ENCODE measurements at places on chromosomes 5 and 9. TPM values are rescaled to one million over a fixed set of nuclear protein-coding genes. Genes with fewer than 3 reads are reported as not detected.

The MYMK gene
- not detected for total RNA-seq

- H3K4me3 ChIP-seq = no peak overlapping the region
- H3K4me1 ChIP-seq = no peaks in the 10 kb centered on the region
- H3K27me3 ChIP-seq = no peaks in the 10 kb centered on the region
- no peak for DNase-seq
- peaks cover 2% of the 10 kb centered on the region for H3K36me3 ChIP-seq
Observed at GRCh38 chr5:137710086-137710485, 25.8 kb downstream of the KLHL3 start.

GRCh38 chr5:64147849-64148441 lies 17.7 kb upstream of the RNF180 start:
- no peaks in the 10 kb centered on the region for H3K27me3 ChIP-seq
- H3K4me1 ChIP-seq = peaks cover 7% of the 10 kb centered on the region
- no peaks in the 10 kb centered on the region for H3K36me3 ChIP-seq
- no peak overlapping the region for H3K4me3 ChIP-seq
- peak; percentile 44 for DNase-seq

DNA sequence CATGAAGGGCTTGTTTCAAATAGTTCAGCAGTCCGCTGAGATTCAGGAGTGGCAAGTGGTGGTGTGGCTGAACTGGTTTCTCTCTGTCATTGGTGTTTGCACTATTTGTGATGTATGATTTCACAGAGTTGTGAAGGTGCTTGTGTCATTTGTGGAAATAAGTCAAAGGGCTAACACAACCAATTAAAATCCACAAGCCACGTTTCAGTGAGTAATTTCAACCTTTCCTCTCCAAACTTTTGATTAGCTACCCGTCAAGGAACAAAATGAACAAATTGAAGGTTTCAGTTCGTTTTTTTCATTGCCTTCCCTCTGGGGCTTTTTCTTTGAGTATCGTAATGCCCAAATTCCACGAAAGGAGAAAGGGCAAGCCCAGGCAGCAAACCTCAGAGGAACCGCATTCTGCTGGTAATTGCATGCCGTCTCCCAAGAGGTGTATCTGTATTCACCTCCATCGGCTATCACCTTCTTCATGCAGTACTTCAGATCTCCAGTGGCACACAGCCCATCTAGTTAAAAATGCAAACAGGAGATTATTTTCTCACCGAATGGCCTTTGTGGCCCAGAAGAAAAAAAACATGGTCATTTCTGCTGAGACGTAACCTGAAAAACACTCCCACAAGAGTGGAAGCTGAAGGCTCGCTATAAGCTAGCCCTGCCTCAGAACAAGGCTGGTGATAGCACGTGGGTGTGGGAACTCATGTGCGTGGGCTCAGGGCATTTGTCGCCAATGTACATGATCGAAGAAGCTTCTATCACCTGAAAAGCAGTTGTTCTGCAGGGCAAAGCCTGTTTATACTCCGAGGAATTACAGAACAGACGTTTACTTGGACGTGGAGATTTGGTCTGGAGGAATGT lies 197.1 kb downstream of the NR3C1 start:
- H3K4me1 ChIP-seq = no peaks in the 10 kb centered on the region
- H3K27me3 ChIP-seq = no peaks in the 10 kb centered on the region
- DNase-seq = no peak
- no peaks in the 10 kb centered on the region for H3K36me3 ChIP-seq

The PRELID2 gene
- total RNA-seq = 5.1 TPM

DNA sequence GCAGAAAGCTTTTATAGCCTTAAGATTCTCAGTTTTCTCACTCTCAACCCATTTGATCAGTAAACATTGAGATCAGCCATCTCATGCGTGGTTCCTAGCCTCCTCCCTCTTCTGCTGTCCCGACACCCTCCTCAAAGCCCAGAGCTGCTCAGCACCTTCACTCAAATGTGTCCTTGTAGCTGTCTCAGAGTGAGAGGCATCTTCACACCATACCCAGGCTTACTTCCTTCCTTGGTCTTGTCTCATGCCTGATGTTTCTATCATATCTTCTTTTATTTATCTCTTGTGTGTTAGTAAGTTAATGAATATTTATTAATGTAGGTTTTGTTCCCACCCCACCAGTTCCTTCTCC lies 72.4 kb upstream of the SNX2 start:
- H3K4me1 ChIP-seq = no peaks in the 10 kb centered on the region
- DNase-seq = no peak
- H3K4me3 ChIP-seq = no peak overlapping the region
- H3K36me3 ChIP-seq = no peaks in the 10 kb centered on the region
- no peaks in the 10 kb centered on the region for H3K27me3 ChIP-seq

The PCDHGA4 gene
- total RNA-seq = 0.92 TPM

DNA sequence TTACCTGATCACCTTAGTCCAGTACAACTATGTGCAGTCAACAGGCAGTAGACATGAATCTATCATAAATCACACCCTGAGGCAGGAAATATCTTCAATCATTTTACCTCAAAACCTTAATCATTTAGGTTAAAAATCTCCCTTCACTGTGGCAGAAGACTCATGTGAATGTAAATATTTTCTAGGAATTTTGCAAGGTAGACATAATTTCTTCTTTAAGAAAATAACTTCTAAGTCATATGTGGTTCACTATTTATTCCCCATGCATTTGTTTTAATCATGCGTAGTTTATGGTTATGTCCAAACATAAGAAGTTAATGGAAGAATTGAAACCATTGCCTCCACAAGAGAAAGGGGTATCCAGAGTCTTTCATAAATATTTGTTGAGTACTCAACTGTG lies 97.0 kb downstream of the HMHB1 start:
- H3K4me3 ChIP-seq = no peak overlapping the region
- no peaks in the 10 kb centered on the region for H3K27me3 ChIP-seq
- no peaks in the 10 kb centered on the region for H3K4me1 ChIP-seq

DNA sequence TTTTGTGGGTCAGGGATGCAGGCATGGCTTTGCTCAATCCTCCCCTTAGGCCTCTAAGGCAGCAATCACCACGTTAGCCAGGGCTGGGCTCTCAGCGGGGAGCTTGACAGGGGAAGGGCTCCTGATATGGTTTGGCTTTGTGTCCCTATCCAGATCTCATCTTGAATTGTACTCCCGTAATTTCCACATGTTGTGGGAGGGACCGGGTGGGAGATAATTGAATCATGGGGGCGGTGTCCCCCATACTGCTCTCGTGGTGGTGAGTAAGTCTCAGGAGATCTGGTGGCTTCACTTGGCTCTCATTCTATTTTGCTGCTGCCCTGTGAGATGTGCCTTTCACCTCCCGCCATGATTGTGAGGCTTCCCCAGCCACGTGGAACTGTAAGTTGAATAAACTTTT lies 11.5 kb upstream of the IRX4 start:
- H3K4me1 ChIP-seq = no peaks in the 10 kb centered on the region
- H3K36me3 ChIP-seq = no peaks in the 10 kb centered on the region
- DNase-seq = no peak
- H3K27ac ChIP-seq = no peak overlapping the region

DNA sequence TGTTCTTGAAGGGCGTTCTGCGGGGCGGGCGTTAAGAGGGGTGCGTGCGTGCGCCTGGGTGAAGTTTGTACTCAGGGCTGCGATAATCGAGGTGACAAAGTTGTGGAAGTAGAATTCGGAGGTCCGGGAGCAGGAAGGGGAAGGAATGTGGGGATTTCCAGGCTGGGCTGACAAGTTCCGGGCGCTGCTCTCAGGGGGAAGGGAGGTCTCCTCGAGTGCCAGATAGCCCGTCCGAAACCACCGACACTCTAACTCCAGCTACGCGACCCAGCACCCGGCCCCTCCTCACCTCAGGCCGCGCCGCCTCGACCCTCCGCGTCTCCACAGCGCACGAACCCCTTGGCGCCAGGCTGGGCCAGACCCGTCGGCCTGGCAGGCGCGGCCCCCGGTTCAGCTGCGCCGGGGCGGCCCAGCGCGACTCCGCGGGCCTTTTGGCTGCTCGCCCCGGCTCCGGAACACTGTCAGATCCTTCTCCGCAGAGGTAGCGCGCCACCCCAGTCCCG lies at the start of gene IL6ST:
Gene IL6ST (minus strand): TSS at position 469 of the 503 bp plus-strand sequence. CDS start 18,685 bp downstream, outside the sequence.
- peak within 1 kb of the TSS; percentile 99 for H3K27ac ChIP-seq
- peak within 1 kb of the TSS; percentile 75 for H3K4me3 ChIP-seq
- no peaks in the 10 kb centered on the region for H3K36me3 ChIP-seq
- peaks cover 4% of the 10 kb centered on the region for H3K4me1 ChIP-seq

DNA sequence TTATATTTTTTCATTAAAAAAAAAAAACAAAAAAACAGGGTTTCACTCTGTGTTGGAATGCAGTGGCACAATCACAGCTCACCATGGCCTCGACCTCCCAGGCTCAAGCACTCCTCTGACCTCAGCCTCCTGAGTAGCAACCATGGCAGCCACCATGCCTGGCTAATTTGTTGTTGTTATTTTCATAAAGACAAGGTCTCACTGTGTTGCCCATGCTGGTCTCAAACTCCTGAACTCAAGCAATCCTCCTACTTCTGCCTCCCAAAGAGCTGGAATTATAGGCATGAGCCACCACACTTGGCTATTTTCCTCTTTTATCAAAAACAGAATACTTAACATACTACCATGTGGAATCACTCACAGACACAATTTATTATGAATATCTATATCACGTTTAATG lies 46.7 kb downstream of the UBAP2 start:
- no peak for DNase-seq
- H3K4me1 ChIP-seq = no peaks in the 10 kb centered on the region
- H3K27ac ChIP-seq = no peak overlapping the region
- H3K27me3 ChIP-seq = no peaks in the 10 kb centered on the region
- H3K36me3 ChIP-seq = peaks cover 5% of the 10 kb centered on the region

DNA sequence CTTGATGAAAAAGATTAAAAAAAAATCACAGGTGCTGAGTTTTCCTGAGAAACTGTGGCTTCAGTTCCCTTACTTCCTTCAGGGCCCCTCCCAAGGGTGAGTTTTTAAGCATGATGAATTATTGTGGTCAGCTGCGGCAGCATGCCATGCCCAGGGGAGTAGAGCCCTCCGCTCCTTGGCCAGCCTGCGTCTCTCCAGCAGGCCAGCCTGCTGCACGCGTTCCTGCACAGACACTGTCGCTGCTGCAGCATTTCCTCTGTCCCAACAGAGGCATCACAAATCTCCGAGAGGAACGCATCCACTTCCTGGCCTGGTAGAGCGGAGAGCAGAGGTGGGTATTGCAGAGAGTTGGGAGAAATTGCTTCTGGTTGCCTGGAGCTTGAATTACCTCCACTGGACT lies 26.1 kb upstream of the GLRA1 start:
- no peak overlapping the region for H3K4me3 ChIP-seq
- H3K36me3 ChIP-seq = no peaks in the 10 kb centered on the region
- H3K4me1 ChIP-seq = no peaks in the 10 kb centered on the region
- H3K27ac ChIP-seq = no peak overlapping the region

DNA sequence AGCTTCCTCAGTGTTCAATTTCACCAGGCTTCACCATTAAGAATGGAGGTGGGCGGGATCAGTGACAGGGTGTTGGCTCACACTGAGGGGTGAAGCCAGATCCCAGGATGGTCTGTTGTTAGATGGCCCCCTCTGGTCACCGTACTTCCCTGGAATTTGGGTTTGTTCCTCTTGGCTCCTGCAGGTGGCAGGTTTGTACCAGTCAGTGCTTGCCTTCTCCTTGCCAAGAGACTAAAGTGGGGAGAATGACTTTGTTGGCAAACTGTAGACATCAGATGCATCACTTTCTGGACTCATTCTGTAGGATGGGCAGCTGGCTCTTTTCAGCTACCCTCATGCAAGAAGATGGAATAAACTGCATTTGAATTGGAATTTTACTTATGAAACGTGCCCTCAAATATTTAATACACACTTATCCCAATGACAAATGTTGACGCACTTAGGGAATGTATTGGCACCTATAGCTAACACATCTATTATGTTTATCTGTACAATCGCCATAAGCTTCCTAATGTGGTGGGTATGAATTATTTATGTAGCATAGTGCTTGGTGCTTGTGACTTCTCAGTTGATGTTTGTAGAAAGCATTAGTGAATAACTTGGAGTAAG lies 31.4 kb upstream of the ANKRD55 start:
- H3K4me3 ChIP-seq = no peak overlapping the region
- no peak overlapping the region for H3K27ac ChIP-seq
- DNase-seq = no peak
- no peaks in the 10 kb centered on the region for H3K4me1 ChIP-seq

All from liver (tissue), 10 donors.